ENCODE measurements at places on chromosomes 3 and 15. TPM values are rescaled to one million over a fixed set of nuclear protein-coding genes. Genes with fewer than 3 reads are reported as not detected.

C3orf49 gene
- total RNA-seq, result not detected

MYRIP gene
- not detected for total RNA-seq

PPIB gene
- total RNA-seq, result 194 TPM

MME gene
- not detected for total RNA-seq

IL17RB gene
- 1.8 TPM for total RNA-seq

COL6A5 gene
- total RNA-seq, result not detected

ERICH6 gene
- not detected for total RNA-seq

IMPDH2 gene
- total RNA-seq, result 460 TPM

SLC12A8 gene
- total RNA-seq, result 1.5 TPM

ABHD17C gene
- 6.2 TPM for total RNA-seq

GABRA5 gene
- total RNA-seq, result not detected

EMC7 gene
- total RNA-seq, result 33.2 TPM

HEXA gene
- 83.1 TPM for total RNA-seq

NKIRAS1 gene
- total RNA-seq, result 6.2 TPM

CYP19A1 gene
- total RNA-seq, result 0.79 TPM

FBN1 gene
- 0.91 TPM for total RNA-seq

TOP2B gene
- 71.2 TPM for total RNA-seq

LRRC31 gene
- not detected for total RNA-seq

GATA2 gene
- total RNA-seq, result 1.1 TPM

SLC12A1 gene
- total RNA-seq, result not detected

AMIGO3 gene
- 0.29 TPM for total RNA-seq

SPESP1 gene
- 0.86 TPM for total RNA-seq

FBLN2 gene
- not detected for total RNA-seq

IMPG2 gene
- total RNA-seq, result 0.43 TPM

GOLGA6L26 gene
- total RNA-seq, result not detected

CNBP gene
- 274 TPM for total RNA-seq

OSTN gene
- total RNA-seq, result not detected

CIDEC gene
- total RNA-seq, result not detected

RAB27A gene
- total RNA-seq, result 99.2 TPM

RTP1 gene
- total RNA-seq, result not detected

FAM81A gene
- total RNA-seq, result not detected

FAM227B gene
- 3.8 TPM for total RNA-seq

EXD1 gene
- total RNA-seq, result not detected

EPHB1 gene
- total RNA-seq, result 1.3 TPM

CHDH gene
- 1.1 TPM for total RNA-seq

ARHGEF26 gene
- total RNA-seq, result 0.13 TPM

CCDC191 gene
- total RNA-seq, result 1.4 TPM

SOX14 gene
- not detected for total RNA-seq

TLR9 gene
- total RNA-seq, result 0.93 TPM

TFDP2 gene
- total RNA-seq, result 18.0 TPM

PPARG gene
- 18.3 TPM for total RNA-seq

CCDC13 gene
- not detected for total RNA-seq

TTLL13 gene
- total RNA-seq, result not detected

ACTRT3 gene
- total RNA-seq, result 1.9 TPM

PRR23A gene
- total RNA-seq, result not detected

C3orf20 gene
- total RNA-seq, result 0.45 TPM

SERPINI2 gene
- not detected for total RNA-seq

ATP13A5 gene
- not detected for total RNA-seq

LINGO1 gene
- total RNA-seq, result not detected

KIF15 gene
- 34.7 TPM for total RNA-seq

IGSF10 gene
- total RNA-seq, result 0.03 TPM

CTXN2 gene
- total RNA-seq, result not detected

XYLB gene
- total RNA-seq, result 10.1 TPM

NISCH gene
- 123 TPM for total RNA-seq

CACNA2D2 gene
- total RNA-seq, result 5.0 TPM

TAGLN3 gene
- total RNA-seq, result 0.56 TPM

POLQ gene
- total RNA-seq, result 11.8 TPM

GOLGA8S gene
- total RNA-seq, result 0.08 TPM

PPP1R2 gene
- total RNA-seq, result 78.1 TPM
